Hippocampal formation (tissue), 2 donors: ENCODE measurements at places on chromosomes 4 and X.
A peak's percentile ranks its signal among the peaks of the same experiment; 100 is the strongest.

- no peak for DNase-seq
These were observed 57.9 kb downstream of the TKTL2 start for GRCh38 chr4:163415668-163416067.

- DNase-seq, result no peak
These were observed 238.9 kb downstream of the SLC7A11 start for GRCh38 chr4:138003248-138003647.

DNA sequence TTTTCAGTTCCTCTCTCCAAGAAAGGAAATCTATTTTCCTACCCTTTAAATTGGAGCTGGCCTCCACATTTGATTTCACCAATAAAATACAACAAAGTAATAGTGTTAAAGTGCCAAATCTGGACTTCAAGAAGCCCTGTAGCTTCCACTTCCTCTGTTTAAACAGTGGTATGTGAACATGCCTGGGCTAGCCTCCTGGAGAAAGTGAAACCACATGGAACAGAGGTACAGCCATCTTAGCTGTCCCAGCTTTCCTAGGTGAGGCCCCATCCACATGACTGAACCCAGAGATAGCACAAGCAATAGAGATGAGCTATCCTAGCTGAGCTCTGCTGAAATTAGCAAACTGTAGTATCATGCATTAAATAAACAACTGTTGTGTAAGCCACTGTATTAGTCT, 131.8 kb upstream of the VCX start:
- no peak for DNase-seq

DNA sequence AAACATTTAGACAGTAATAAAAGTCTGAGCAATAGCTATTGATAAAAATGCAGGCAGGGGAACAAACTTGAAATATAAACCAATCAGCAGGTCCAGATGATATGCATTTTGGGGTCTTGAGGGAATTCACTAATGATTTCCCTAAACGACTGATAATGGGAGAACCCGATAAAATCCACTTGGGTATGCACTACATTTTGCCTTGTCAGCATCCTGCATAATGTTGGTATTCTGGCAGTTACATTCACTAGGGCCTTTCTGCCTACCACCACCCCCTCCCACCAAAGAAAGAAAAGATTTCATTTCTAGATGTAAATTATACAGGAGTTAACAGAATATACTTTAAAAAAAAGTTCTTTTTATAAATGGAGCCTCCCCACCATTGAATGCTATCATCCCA, 63.5 kb upstream of the IL1RAPL2 start:
- DNase-seq, result no peak

- DNase-seq, result peak; percentile 16
These were observed 644.6 kb downstream of the IL1RAPL1 start for GRCh38 chrX:29231800-29232199.

DNA sequence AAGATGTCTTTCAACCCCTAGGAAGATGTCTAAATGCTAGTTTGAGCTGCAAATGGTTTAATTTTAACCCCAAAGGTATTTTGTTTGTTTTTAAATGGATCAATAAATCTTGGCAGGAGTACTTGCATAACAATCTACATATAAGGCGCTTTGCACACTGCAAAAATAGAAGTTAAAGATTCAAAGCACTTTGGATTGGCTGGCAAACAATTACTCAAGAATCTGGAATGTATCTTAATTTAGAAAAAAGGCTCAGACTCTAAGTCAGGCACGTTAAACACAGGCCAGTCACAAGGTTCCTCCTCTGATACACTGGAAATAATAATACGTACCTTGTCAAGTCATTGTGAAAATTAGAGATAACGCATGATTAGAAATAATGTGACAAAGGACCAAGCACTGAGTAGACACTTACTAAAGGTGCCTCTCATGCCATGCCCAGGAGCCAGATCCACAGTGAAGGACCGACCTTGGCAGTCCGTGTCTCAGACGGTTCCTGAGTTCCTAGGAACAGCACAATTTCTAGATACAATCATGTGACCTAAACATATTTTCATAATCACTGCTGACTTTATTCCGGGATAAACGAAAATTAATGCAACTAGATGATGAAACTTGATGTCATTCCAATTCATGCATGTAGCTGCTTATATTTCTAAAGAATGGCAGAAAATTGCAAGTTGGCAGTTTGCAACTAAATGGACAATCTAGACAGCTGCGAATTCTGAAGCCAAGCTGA, 49.6 kb downstream of the PROM1 start:
- no peak for DNase-seq

DNA sequence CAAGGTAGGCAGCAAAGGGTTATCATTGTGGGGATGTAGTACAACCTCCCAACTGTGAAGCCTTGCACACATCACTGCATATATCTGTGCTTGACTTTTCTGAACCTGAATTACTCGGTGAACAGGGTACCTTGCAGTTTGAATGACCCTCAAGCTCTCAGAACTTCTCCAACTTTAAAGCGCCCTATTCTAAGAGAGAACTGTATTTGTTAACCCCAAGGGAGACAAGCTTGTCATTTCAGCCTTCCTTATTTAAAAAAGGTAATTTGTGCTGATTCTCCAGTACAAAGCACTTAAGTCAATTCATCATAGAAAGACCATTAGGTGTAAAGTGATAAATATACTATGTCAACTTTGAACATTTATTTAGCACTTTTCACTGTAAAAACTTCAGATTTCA, 122.0 kb upstream of the STS start:
- DNase-seq, result no peak

DNA sequence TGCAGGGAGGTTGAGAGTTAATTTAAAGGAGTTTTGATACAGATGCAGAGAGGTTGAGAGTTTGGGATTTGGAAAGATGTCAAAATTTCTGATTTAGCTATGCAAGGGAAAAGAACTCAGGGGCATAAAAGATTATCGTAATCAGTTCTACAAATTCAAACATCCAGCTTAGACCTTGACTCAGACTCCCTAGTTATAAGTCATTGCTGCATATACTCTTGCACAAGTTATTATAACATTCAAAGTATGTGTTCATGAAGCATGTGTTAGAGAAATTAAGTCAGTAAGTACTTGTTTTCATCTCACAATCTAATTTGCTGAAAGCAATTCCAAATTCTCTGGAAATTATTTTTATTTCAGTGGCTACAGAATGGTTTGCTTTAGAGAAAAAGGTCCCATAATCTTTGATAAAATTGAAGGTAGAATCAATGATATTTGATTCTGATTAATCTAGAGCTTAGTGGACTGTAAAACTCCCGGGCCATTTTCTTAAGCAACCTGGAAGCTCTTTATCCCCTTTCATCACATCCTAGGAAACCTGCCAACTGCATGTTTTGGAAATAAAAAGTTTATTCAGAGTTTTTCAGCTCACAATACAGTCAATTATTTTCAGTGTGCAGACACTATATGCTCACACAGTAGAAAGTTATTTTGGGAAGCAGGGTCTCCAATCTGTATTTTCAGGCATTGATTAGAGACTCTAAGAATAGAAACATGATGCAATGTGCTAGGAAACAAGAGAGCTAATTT, 132.9 kb upstream of the SPANXC start:
- DNase-seq, result no peak

GRCh38 chr4:110869114-110869513, 246.2 kb upstream of the PITX2 start:
- no peak for DNase-seq

- no peak for DNase-seq
These were observed 197.2 kb downstream of the BANK1 start for GRCh38 chr4:101987623-101988243.

- no peak for DNase-seq
These were observed 333 bp downstream of the BOD1L1 start for GRCh38 chr4:13627178-13627605.

- no peak for DNase-seq
These were observed 107.6 kb upstream of the FAM9C start for GRCh38 chrX:13151828-13152517.

GRCh38 chrX:93874554-93874953, 200.5 kb downstream of the FAM133A start:
- no peak for DNase-seq

DNA sequence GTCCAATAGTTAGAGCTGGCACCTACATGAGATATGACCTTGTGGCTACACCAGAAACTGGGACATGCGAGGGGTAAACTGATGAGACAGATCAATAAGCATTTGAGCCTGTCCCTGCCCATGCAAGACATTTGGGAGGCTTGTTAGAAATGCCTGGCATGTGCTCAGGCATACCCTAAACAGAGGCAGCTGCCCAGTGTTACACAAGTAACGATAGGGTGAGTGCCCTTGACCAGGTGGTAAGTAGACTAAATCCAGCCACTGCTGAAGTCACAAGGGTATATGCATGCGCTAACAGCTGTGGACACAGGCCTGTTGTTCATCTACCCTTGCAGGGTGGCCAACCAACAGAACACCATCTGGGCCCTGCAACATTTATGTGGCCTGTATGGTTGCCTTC, 56.1 kb upstream of the CCDC149 start:
- no peak for DNase-seq

- DNase-seq, result no peak
These were observed 345.3 kb upstream of the LCORL start for GRCh38 chr4:18366892-18367291.

DNA sequence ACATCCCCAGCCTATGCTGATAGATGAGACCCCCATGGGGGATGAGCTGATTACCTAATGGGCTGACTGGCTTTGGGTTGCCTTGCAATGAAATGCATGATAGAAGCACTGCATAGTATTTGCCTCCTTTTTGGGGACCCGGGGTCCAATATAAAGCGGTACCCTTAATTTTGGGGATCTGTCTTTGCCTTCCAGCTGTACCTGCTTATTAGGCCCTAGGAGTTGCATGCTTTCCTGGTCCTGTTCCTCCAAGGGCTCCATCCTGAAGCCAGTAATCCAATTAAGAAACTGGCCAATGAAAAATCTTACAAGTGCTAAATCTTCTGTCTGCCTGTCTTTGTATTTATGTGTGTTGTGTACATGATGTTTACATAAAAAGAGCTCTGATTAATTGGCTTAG, 791.6 kb downstream of the TRIML1 start:
- no peak for DNase-seq

GRCh38 chr4:39024311-39024865, 7.8 kb downstream of the TMEM156 start:
- no peak for DNase-seq

DNA sequence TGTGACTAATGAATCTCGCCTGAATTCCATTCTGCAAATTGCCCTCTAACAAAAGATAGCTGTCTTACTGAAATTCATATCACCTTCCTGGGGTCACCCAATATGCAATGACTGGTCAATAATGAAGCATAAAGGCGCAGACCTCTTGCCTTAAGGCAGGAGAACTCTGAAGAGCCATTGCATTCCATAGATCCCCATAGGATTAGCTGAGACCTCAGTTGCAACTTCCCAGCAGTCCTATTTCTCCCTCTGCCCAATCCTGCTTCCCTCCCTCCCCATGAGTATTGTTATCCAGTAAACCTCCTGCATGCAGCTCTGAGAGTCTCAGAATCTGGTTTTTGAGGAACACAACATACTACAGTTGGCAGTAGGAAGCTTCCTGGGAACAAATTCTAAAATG, 396.5 kb downstream of the DCAF12L2 start:
- no peak for DNase-seq

DNA sequence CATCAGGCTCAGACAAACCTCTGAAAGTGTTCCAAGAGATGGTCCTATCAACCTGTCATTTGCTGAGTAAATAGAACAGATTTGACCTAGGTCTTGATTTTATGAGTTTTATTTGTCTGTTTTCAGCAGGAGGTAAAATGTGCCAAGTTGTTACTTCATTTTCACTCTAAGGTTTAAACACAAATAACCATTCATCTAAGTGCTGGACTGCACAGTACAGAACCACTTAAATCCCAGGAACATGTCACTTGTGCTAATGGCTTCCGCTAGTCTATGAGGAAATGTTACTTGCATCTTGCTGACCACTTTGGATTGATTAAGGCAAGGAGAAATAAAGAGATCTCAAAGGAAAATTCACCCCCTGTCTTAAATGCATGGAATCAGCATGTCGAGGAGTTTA, 660.7 kb downstream of the SMARCA1 start:
- DNase-seq, result no peak

DNA sequence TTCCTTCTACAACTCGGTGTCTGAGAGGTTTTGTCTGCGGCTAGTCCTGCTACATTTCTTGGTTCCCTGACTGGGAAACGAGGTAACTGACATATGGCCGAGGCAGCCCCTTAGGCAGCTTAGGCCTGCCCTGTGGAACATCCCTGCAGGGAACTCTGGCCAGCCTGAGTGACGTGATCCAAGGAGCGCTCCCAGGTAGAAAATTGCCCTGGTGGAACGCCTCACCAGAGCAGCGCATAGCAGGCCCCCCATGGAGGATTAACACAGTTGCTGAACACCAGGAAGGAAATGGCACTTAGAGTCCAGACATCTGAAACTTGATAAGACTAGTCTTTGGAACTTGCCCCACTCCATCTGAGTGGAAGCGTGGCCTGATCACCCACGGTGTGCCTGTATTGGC, 837.4 kb upstream of the NDST4 start:
- no peak for DNase-seq

DNA sequence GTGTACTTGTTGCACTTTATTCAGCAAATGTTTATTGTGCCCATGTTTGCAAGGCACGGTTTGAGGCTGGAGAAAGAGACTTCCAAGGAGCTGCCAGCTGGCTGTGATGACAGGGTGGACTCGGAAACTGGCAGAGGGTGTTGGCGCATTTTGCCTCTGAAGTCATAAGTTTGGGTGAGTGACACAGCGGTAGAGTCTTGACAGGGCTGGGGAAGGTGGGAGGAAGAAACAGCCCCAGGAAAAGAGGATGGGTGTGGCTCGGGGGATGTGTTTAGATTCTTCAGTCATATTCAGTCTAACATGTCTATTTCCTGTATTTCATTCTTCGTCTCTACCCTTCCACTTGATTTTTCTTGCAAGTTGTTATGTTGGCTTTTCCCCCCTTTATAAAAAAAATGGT, 77.0 kb upstream of the STOX2 start:
- DNase-seq, result no peak

GRCh38 chr4:38562751-38563198, 101.2 kb upstream of the KLF3 start:
- no peak for DNase-seq

DNA sequence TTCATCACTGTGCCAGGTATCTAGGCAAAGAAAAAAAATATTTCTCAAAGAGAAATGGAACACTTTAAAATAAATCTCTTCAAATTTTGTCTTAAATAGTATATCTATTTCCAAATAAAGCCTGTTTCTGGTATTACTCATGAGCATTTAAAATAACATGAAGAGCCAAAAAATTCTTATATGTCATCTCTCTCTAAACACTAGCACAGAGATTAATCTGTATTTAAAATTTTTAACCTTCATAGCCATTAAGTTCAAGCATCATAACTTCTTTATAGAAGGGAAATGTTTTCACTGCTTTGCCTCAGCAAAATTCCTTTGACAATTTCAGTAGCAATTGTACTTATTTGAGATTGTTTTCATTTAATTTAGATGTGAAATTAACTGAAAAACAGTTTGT, 5.1 kb upstream of the CORIN start:
- no peak for DNase-seq

- DNase-seq, result no peak
These were observed 28.3 kb upstream of the WDR19 start for GRCh38 chr4:39154009-39154408.

GRCh38 chr4:181957088-181957487, 286.1 kb upstream of the TENM3 start:
- DNase-seq, result no peak

GRCh38 chr4:87042986-87043820, 108.4 kb downstream of the AFF1 start:
- no peak for DNase-seq
